CD4-positive, alpha-beta T cell treated with Interleukin-2 at 100 ng/mL for 4 hours (primary cell): ENCODE measurements at places on chromosomes 11 and 22.

DNA sequence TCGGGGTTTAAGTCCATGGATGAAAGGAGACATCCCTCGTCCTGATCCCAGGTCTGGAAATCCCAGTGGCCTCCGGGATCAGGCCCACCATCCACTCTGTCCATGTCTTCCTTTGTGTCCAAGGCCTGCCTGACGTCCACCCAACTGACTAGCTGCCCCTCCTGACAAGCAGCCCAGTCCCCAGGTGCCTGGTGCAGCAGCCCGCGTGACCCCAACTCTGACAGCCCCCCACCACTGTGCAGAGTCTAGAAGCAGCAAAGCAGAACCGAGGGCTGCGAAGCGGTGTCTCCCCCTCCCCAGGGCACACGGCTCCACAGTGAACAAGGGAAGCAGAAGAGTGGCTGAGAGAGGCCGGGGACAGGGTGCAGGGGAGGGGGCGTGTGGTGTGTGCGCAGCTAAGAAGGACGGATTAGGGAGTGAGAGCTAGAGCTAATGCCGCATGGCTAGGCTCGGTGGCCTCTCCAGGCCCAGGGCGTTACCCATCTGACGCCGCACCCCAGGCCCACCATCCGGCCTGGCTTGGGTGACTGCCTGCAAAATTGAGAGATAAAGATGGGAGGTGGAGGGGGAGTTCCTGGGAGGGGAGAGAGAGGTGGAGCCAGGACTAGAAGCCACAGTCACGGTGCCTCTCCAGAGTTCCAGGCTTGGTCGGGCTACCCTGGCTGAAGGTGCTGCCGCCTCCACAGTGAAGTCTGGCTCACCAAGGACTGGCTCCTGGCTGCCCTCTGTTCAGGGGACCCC is 16.6 kb upstream of the BAIAP2L2 start:
- no peak for DNase-seq

GRCh38 chr11:27701355-27702105 is 1.3 kb upstream of the BDNF start:
- DNase-seq = no peak

DNA sequence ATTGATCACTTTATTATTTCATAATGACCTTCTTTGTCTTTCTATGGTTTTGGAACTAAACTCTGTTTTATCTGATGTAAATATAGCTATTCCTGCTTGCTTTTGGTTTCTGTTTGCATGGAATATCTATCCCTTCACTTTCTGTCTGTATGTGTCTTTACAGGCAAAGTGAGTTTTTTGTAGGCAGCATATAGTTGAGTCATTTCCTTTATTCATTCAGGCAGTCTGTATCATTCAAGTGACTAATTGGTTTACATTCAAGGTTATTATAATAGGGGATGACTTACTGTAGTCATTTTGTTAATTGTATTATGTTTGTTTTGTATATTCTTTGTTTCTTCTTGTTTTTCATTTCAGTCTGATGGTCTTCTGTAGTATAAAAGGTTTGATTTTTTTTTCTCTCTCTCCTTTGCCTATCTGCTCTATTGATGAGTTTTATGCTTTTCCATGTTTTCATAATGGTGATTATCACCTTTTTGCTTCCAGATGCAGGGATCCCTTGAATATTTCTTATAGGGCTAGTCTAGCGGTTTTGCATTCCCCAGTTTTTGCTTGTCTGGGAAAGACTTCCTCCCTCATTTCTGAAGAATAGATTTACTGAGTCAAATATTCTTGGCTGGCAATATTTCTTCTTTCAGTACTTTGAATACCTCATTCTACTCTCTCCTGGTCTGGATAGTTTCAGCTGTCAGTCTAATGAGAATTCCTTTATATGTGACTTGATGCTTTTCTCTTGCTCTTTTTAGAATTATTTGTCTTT is 50.4 kb downstream of the GDPD4 start:
- DNase-seq = no peak

DNA sequence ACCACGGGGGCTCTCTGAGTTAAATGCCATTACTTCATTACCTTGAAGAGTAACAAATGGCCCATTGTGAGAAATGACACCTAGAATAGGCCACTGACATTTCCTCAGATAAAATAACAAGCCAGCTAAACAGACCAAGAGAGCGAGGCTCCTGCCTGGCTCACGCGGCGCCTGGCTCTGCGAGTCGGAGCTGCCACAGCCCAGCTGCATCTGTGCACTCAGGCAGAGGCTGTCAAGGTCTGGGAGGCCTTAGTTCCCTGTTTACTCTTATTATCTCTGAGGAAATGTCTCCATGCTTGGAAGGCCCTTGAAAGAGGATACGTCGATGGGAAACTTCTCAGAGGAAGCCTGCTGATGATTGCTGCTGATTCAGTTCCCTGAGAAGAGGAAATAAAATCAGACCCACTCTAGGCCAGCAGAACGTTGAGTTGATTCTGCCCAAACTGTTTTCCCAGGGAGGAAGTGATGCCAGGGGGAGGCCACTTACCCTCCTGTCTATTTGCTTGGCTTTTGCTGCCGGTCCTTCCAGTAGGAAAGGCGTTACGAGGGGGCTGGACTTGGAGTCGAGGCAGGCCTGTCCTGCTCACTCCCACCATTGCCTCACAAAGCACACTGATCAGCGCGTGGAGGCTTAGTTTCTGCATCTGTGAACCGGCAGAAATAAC is 208.8 kb downstream of the TBC1D22A start:
- DNase-seq = no peak

GRCh38 chr11:10573556-10573955 is 5.1 kb upstream of the LYVE1 start:
- DNase-seq = no peak

GRCh38 chr11:133082453-133082781 is 449.9 kb downstream of the OPCML start:
- DNase-seq = no peak

DNA sequence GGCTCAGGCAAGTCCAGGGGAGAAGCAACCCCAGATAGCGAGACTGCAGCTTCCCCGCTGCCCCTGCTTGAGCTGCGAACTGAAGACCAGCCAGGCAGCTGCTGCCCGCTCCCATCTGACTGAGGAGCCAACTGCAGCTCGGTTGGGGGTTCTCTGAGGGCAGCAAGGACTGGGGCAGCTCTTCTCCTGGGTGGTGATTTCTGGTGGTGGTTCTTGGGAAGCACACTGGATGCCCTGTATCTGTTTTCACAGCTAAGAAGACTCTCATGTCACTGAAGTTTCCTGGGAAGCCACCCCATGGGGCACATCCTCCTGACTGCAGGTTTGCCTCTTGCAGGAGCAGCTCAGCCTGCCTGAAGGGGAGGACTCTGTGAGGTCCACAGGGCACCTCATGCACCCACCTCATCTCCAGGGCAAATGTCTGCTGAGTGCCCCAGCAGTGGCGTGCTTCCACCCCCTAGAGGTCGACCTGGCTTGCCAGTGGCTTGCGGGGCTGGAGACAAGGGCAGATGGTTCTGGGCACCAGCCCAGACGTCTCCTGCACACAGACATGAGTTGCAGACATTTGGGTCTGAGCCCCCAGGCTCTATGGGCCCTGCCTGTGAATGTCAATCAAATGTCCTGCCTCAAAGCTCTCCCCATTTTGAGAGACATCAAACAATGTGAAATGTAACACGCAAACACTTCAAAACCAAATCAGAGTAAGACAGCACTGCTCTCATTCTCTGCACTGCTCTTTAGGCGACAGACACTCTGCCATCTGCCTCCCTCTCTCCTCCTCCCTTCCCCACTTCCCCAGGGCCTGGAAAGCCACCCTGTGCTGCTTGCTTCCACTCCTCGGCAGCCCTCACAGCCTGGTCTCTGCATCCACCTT is 800.9 kb downstream of the BRD1 start:
- DNase-seq = no peak

- DNase-seq = no peak
These were observed 301.2 kb downstream of the CTTN start for GRCh38 chr11:70699294-70700221.

GRCh38 chr11:45926536-45927331 is 4.3 kb downstream of the LARGE2 start:
- no peak for DNase-seq

DNA sequence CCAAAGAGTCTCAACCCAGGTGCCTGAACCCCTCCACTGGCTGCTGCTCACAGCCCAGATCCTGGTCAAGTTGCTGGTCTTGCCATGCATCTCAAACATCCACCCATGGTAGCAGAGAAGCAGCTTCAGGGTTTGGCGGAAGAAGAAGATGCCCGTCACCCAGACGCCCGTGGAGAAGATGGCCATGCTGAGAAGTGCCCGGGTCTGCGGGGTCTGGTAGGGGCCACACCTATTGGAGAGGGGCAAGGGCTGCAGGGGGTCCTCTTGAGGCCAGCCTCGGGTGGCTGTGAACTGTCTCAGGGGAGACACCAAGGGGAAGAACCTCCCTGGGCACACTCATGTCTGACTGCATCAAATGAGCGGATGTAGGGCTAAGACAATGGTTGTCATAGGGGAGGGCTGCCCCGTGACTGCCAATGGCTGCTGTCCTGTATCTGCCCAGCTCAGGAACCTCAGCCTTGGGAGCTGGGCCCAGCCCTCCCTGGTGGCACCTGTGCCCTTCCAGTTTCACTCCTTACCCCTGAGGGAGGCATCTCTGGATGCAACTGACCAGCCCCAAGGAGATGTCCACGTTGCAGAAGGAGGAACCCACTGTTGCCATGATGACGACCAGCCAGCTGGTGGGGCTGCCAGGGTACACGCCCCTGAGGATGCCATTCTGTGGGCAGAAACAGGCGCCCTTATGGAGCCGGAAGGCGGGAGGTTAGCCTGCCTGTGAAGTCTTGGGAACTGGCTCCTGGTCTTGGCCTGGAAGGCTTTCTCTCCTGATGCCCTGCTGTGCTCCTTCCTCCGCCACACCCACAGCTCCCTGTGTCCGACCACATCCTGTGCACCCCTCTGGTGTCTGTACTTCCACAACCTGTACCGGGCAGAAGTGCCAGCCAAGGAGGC is 1.2 kb downstream of the CPT1B start:
- no peak for DNase-seq

DNA sequence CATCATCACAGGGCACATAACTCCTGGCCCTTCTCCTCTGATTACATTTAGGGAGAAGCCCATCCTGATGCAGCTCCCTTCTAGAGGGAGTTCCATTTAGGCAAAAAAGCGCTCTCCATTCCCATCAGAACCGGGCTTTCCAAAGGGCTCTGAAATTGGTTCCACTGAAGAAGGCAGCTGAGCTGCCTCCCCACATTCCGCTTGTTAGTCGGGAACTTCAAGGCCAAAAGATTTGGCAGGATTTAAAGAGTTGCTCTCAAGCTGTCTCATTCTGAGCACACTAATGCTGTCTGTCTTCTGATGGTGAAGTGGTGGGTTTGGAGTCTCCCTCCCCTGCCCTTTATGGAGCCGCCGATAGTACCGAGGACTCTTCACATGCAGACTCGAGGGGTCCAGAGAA is 26.6 kb upstream of the CABP7 start:
- DNase-seq = no peak

DNA sequence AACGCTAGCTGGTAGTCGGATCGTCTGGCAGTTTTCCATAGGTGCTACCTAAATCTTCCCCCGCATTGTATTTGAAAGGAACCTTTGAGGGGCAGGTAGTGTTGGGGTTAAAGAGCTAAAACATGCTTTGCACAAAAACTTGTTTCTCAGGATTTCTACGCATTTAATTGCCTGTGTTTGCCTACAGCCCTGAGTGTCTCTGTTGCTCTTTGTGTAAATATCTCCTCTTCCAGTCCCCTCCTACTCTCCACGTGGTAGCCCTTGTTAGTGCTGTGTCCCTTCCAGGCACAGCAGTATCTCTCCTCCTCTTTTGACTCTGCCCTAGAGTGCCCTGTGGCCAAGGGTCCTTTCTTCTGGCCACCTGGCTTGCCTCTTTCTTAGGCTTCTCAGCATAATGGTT is 81.7 kb downstream of the BARX2 start:
- DNase-seq = no peak

DNA sequence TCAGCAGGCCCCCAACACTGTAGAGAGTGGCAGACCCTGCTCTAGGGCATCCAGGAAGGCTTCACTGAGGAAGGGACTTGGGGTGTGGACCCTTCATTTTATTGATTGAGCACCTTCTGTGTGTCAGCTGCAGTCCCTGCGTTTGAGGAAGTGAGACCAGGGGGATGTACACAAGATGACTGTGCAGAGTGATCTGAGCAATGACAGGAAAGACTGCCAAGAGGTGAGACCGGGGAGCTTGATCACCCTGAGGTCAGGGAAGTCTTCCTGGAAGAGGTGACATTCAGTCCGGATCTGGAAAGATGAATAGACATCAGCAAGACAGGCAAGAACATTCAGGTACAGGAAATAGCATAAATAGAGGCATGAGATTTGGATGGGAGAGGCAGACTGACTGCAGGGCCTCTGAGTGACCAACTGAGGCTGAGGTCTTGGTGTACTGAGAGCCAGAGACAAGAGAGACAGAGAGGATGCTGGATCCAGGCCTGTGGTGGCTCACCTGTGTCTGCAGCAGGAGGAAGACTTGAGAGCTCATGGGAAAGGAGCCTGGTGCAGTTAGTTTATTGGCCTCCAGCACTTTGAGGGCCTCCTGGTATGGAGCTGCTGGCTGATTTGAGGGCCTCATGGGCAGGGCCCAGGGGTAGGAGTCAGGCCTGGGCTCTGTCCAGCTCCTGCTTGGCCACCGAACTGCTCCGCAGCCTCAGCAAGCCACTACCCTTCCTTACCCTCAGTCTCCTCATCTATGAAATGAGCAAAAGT is 5.2 kb downstream of the DGAT2 start:
- DNase-seq = no peak

GRCh38 chr11:127733552-127733951 is 733.0 kb upstream of the KIRREL3 start:
- no peak for DNase-seq

DNA sequence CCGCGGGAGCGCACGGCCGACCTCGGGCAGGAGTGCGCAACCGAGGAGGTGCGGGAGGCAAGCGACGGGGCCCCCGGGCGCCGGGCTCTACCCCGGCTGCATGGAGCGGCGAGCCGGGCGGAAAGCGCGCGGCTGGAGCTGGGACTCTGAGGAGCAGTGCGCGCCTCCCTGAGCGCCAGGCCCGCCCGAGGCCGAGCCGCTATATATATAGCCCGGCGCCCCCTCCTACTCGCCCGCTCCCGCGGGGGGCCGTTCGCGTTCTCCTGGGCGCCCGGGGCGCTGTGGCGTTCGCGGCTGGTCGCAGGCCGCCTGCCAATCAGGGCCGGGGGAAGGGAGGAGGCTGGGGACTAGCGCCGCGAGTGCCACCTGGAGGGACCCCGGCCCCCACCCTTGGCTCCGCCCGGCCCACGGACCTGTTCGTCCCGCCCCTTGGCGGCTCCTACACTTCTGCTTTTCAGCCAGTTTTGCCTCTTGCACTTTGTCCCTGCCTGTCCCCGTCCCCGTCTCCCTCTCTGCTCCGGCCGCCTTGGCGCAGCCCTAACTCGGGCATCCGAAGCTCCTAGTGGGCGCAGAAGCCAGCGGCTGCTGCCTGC is at the start of gene FGF4:
Gene FGF4 (minus strand): TSS at position 179 of the 593 bp plus-strand sequence. CDS start 257 bp downstream, outside the sequence.
- no peak for DNase-seq

GRCh38 chr11:12599408-12600143 is 74.6 kb upstream of the TEAD1 start:
- DNase-seq = peak; percentile 22

- no peak for DNase-seq
These were observed 16.5 kb upstream of the TPBGL start for GRCh38 chr11:75223954-75224643.

DNA sequence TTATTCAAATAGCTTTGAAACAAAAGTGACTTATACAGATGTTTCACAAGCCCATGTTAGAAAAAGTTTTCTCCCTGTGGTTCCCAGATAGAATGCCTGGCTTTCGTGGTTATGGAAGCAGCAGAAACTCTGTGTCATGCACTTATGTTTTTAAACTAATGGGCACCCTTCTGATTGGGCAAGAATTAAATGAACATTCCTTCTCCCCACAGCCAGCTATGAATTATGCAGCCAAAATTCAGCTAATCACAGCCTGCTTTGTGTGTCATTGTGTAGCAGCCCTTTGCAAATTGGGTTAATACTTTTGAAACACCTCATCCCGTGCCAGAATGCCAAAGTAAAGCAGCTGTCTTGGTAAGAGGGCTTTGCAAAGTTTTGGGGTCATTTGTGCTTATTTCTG is 46.9 kb downstream of the PANX1 start:
- no peak for DNase-seq
